ENCODE measurements at places on chromosomes 4 and X. TPM values are rescaled to one million over a fixed set of nuclear protein-coding genes. Genes with fewer than 3 reads are reported as not detected.

DNA sequence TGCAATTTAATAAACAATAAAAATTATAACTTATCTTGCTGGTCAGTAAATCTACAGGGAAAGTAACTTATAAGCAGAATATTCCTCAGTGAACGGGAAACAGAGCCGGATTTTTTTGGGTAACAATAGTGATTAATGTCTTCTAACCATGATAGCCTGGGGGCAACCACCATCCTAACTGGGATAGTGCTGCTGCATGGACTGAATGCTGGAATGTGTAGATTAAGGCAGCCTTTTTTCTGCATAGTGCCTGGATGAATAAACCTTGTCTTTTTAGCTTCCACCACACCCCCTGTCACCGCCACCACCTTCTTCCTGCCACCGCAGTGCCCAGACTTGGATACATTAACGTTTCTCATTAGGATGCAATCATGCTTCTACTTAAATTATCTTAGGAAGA lies 83.6 kb upstream of the LNX1 start:
- DNase-seq: no peak

- no peak for DNase-seq
These were observed 213.3 kb downstream of the ANKRD50 start for GRCh38 chr4:124499261-124499660.

The UGT2B10 gene
- 108 TPM for polyA plus RNA-seq

GRCh38 chrX:118315529-118315928 lies 30.4 kb upstream of the WDR44 start:
- no peak for DNase-seq

- no peak for DNase-seq
These were observed 91.9 kb upstream of the PPP1R2C start for GRCh38 chrX:42869659-42870476.

GRCh38 chrX:70289168-70289792 lies 447 bp downstream of the PDZD11 start:
- no peak for DNase-seq

The TCEAL2 gene
- not detected for polyA plus RNA-seq

The CORIN gene
- polyA plus RNA-seq: 0.02 TPM

DNA sequence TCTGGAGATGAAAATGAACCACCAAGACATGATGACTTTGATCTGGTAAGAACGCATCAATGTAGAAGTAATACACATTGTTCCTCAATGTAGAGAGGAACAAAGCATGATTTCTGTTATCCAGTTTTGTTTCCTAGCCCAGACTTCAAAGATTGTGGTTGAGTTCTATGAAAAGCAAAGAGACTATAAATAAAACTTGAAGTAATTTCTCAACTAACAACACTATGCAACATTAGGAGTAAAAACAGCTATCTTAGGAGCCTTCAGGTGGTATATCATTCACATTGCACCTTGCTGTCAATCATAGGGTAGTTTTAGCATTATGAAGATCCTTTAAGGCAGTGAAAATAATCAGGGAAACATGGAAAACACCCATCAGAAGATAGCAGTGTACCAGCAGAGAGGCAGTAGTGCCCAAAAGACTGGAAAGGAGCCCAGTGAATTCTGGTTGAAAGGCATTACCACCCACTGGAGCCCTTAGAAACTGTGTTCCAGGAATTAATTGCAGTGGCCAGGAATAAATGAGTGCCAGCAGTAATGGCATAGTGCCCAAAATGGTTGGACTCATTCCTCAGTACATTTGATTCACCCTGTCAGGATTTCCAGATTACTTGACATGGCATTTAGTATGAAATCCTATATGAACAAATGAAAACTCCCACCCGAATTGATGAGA lies 300.7 kb upstream of the CXXC4 start:
- DNase-seq: no peak

DNA sequence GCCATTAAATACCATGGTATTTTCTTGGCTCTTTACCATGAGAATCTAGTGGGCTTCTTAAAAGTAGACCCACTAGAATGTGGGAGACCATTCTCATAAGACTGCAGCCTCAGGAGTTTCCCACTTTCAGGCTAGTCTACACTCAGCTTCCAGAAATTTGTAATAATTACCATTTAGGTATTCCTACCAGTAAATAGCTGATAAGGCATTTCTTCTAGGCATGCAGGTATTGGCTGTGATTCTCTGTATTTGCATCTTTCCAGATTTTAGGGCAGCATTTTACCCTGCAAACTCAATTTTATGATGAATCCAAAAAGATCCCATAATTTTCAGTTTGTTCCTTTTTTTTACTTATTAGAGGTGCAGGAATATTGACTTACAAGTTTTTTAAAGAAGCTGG lies 496.6 kb downstream of the TRAM1L1 start:
- DNase-seq: no peak

The TKTL2 gene
- polyA plus RNA-seq: not detected

DNA sequence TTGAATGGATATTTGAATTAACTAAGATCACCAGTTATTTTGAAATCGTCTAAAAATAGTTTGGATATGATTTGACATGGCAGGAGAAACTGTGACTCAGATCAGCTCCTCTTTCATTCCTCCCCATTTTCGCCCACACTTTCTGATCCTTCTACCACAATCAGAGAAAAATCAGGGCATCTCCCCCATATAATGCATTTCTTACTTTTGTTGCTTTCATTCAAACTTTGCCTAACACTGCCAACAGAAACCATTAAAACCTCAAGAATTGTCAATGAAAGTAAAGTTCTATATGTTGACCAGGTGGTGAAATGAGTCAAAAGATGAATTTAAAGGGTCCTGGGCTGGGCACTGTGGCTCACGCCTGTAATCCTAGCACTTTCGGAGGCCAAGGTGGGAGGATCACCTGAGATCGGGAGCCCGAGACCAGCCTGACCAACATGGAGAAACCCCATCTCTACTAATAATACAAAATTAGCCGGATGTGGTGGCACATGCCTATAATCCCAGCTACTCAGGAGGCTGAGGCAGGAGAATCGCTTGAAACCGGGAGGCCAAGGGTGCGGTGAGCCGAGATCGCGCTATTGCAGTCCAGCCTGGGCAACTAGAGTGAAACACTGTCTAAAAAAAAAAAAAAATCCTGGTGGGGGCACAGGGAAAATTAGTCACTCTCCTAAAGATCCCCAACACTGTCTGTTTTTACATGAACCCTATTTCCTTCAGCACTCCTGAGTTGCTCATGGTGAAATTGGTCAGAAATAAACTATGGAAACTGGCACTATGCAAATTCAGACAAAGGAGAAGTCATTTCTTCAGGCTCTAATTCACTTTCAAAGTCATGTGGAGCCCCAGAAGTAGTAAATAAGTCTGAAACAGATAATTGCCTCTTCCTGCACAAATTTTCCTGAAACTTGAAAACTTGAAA lies 122.8 kb upstream of the NOCT start:
- DNase-seq: no peak

DNA sequence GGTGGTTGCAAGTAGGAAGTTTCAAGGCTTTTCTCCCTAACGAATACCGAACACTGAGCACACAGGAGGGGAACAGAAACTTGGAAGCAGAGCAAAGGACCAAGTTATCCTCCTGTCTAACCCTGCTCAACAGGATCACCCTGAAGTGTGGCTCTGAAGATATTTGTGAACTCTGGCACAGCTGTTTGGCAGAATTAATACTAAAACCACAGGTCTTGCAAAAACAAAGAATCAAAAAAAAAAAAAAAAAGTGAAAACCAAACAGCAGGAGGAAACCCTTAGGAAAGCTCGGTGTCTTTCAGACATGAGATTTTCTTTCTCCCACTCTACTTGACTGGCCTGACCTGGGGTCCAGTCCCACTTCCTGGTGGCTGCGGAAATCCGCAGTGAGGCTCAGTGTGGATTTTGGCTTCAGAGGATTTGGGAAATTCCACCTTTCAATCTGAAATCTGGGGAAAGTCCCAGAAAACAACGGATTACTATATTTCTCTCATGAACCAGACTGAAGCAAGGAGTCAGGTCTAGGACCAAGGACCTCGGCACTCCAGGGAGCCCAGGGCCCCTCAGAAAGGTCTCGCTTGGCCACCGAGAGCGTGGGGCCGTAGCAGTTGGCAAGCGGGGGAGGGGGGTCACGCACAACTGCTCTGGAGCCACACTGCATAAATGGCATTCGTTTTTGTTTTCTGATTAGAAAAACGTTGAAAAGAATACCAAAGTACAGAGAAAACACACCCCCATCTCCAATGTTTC lies 867 bp downstream of the TIFA start:
- DNase-seq: no peak

- no peak for DNase-seq
These were observed 42.5 kb downstream of the LAMP2 start for GRCh38 chrX:120426599-120426998.

- DNase-seq: no peak
These were observed 49.3 kb upstream of the RPL34 start for GRCh38 chr4:108570993-108571569.

DNA sequence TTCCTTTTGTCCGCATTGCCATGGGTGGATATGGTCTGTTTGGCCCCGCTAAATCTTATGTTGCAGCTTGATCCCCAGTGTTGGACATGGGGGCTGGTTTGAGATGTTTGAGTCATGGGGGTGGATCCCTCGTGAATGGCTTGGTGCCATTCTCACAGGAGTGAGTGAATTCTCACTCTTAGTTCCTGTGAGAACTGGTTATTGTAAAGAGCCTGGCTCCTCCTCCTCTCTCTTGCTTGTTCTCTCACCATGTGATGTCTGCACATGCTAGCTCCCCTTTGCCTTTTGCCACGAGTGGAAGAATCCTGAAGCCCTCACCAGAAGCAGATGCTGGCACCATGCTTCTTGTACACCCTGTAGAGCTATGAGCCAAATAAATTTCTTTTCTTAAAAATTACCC lies 22.6 kb upstream of the STBD1 start:
- DNase-seq: no peak

DNA sequence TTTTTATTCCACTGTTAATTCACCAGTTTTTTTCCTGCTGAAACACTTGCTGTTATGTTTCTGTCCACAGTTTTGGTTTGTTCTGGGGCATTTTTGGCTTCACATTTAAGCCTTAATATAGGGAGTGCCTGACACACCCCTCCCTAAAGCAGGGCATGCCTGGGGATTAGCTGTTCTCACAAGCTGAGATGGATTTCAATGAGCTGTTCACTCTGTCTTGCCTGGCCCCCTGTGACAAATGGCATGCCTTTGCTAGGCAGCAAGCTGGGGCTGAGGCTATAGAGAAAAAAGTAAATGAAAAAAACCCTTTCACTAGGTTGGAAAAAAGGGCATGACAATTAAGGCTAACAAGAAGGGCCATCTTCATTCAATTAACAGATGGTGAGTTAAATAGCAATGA lies 22.4 kb downstream of the LPAR4 start:
- no peak for DNase-seq

- DNase-seq: no peak
These were observed 40.8 kb downstream of the CCNG2 start for GRCh38 chr4:77197831-77198230.

The POU3F4 gene
- polyA plus RNA-seq: not detected

DNA sequence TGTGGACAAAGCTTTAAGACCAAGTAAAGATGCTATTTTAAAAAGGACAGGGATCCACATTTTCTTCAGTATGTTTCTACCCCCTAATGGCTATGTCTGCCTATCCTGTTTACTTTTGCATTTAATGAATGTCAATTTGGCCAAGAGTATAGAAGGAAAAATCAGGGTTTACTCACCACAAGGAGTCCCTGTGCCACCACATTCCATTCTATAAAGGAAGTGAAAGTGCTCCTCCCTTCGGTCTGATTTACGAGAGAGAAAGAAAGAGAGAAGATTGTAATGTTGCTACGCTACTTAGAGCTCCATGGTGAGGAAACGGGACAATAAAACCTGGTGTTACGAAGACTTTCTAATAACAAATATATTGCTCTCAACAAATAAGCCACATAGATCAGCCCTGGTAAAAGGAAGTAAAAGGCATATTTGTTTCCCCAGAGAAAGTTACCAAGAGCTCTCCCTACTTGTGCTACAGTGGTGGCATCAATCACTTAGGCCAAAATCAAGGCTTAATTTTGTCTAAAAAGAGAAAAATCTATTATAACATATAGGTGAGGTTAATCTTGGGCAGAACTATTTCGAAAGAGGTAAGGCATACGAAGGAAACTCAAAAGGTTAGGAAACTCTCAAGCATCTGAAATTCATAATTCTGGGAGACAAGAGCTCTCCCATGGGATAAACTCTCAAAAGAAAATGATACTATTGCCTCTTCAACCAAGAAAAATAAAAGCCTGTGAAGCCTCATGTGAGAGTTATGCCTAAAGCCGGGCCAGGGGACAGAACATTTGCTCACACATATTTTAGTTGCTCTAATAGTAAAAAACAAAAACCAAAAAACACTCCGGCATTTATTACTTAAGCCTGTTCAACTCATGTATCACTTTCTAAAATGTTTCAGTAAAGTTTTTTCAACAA lies 29.5 kb downstream of the TAPT1 start:
- no peak for DNase-seq

GRCh38 chr4:87739494-87739893 lies 59.9 kb upstream of the IBSP start:
- DNase-seq: no peak

- DNase-seq: no peak
These were observed 71.3 kb downstream of the PRPS1 start for GRCh38 chrX:107699616-107700015.

- DNase-seq: no peak
These were observed 405.3 kb upstream of the FAT1 start for GRCh38 chr4:187128976-187129375.

DNA sequence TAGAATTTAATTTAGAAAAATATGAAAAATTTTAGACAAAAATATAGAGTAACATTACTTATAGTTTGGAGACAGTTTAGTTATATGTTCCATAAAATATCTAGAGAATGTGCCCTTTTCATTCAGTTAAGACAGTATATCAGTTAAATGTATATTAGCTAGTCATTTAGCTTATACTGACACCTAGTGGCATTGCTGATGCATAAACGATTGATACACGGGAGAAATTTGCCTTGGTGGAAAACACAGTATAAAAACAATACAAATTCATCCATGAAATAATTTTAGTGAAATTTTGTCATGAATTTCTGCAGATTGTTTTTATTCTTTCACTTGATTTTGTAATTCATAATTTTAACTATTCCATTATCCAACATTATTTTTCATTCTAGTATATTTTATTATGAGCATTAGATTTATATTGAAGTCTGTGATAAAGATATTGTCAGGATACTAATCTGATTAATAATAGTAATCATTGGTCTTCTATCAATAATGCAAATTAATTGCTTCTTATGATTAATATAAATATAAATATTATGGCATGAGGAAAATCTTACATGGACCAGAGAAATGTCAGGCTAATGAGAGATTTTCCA lies 219.0 kb downstream of the TLL1 start:
- DNase-seq: no peak

DNA sequence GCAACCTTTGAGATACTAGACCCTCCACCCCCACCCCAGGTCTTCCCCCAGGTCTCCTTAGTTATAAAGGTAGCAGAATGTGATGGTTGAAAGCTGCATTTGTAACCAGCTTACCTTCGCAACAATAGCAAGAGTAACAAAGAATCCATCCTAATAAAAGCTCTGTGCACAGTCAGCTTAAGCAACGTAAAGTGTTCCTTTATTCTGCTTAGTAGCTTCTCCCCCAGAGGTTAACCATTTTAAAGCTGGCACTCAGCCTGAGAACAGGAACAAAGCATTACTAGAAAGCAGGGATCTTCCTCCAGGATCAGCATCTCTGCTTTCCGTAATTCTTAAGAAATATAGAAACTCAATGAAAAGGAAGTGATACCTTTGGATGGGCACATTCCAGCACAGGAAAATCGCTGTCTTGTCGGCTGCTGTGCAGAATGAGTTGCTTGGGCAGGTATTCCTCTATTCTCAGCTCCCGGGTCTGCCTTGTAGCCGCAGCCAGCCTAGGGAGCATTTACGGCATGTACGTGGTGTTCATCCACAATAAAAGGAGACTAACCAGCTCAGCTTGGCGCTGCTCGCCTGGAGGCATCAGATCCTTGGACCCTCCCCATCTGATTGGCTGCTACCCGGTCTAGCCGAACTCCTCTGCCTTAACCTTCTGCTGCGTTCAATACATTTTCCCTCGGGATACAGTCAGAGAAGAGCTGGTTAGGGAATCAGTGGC lies 113.0 kb upstream of the TLR3 start:
- no peak for DNase-seq
